ENCODE measurements at places on chromosomes 2 and 18. TPM values are rescaled to one million over a fixed set of nuclear protein-coding genes. Genes with fewer than 3 reads are reported as not detected.
A peak's percentile ranks its signal among the peaks of the same experiment; 100 is the strongest.

GRCh38 chr2:49982871-49983270, 828.6 kb upstream of the FSHR start:
- no peak for DNase-seq

GRCh38 chr2:30886080-30886479, 78.8 kb upstream of the CAPN13 start:
- no peak for DNase-seq

- no peak for DNase-seq
These were observed 487 bp downstream of the STARD6 start for GRCh38 chr18:54357082-54357659.

GRCh38 chr18:35041815-35042387, 688 bp downstream of the MAPRE2 start:
- DNase-seq = peak; percentile 46

GRCh38 chr2:227848146-227848545, 23.3 kb upstream of the DAW1 start:
- DNase-seq = no peak

DNA sequence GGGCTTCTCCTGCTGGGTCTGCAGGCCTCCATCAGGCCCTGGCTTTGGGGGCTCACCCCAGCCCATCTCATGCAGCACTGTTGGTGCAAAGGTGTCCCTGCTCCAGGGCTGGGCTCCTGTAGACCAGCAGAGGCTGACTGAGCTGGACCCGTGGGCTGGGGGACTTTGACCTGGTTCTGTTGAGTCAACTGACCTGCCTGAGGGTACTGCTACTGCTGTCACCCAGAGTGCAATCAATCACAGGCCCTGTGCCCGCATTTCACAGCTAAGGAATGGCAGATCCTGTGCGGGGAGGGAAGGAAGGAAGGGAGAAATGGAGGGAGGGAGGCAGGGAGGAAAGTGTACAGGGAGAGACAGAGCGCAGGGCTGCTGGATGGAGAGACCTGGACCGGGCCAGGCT, 136.8 kb downstream of the TPO start:
- no peak for DNase-seq

DNA sequence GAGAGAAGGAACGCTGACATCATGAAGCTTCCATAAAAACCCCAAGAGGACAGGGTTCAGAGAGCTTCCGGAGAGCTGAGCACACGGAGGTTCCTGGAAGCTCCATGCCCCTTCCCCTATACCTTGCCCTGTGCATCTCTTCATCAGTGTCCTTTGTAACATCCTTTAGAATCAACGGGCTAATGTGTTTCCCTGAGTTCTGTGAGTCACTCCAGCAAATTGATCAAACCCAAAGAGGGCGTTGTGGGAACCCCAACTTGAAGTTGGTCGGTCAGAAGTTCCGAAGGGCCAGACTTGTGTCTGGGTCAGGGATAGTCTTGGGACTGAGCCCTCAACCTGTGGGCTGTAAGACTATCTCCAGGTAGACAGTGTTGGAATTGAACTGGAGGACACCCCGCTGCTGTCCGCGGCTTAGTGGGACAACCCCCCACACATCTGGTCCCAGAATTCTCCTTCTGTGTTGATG, 25.9 kb upstream of the GPR55 start:
- no peak for DNase-seq

DNA sequence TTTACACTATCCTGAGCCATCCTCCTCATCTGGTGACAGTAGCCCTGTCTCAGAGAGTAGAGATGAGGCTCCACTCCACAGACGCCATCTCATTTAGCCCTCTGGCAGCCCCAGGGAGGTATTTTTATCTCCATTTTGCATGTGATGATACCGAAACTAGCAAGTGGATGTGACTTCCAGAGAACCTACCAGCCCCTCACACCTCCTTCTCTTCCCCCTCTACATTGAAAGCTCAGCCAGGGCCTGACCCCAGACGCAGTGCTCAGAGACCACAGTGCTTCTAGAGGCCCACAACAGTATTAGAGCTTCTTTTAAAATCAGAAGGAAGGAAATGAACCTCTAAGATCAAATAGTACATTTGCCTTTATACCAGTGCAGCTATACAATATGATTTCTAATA, 8.3 kb downstream of the GYPC start:
- DNase-seq = peak; percentile 75

GRCh38 chr2:196696423-196697079, 57.0 kb downstream of the CCDC150 start:
- no peak for DNase-seq

DNA sequence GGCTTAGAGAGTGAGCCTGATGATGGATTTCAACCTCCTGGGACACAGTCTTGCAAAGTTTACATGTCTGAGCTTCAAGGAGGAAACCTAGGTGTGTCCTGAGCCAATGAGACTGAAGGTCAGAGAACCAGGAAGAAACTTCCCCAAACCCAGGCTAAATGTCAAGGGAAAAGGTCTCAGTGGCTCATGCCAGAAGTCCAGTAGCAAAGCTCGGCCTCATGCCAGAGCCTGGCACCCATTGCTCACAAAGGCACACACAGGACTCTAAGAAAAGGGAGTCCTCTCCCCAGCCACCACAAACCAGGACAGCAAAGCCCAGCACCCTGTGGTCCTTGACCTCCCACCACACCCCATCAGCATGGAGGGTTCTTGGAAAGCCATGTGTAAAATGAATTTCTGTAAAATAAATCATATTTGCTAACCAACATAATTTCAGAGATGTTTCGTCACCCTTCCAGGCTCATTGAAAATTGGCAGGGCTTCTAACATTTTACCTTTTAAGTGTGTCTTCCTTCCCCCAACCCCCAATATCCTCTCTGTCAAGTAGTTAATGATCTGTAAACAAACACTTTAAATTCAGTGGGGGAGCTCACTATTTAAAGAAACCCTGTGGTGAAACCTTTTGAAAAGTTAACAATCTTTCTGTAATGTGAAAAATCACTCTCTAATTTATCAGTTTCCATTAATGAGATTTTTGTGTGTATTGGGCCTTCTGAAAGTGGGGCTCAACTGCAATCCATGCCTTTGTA, 77.1 kb downstream of the BCL11A start:
- no peak for DNase-seq

- peak; percentile 24 for DNase-seq
These were observed 1.5 kb downstream of the MALL start for GRCh38 chr2:110113961-110114591.

- no peak for DNase-seq
These were observed 213.7 kb downstream of the TSN start for GRCh38 chr2:121969166-121969565.

- DNase-seq = no peak
These were observed 208.9 kb downstream of the LPIN1 start for GRCh38 chr2:11955314-11955713.

GRCh38 chr18:53567929-53568574, 656.4 kb downstream of the MBD2 start:
- peak; percentile 1 for DNase-seq

DNA sequence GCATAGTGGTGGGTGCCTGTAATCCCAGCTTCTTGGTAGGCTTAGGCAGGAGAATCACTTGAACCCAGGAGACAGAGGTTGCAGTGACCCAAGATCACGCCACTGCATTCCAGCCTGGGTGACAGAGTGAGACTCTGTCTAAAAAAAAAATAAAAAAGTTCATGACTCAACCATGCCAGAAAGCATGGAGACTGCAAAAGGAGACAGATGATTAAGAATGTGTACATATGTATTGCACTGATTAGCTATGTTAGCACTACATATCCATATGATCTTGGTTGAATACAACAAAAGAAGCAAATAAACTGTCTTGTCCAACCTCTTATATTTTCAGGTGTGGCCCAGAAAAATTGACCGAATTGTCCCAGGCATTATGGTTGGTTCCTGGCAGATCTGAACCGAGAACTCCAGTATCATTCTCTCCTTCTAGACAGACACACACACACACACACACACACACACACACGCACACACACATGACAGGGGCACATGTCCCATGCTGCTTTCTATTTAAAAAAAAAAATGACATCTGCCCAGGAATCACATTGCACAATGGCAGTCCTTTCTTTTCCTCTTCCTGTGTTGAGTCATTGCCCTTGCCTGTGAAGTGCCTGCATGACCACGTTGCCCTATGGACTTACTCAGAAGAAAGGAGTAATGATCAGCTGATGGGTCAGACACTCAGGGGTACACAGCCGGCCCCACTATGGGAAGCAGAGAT, 65.6 kb downstream of the MYCN start:
- DNase-seq = no peak

DNA sequence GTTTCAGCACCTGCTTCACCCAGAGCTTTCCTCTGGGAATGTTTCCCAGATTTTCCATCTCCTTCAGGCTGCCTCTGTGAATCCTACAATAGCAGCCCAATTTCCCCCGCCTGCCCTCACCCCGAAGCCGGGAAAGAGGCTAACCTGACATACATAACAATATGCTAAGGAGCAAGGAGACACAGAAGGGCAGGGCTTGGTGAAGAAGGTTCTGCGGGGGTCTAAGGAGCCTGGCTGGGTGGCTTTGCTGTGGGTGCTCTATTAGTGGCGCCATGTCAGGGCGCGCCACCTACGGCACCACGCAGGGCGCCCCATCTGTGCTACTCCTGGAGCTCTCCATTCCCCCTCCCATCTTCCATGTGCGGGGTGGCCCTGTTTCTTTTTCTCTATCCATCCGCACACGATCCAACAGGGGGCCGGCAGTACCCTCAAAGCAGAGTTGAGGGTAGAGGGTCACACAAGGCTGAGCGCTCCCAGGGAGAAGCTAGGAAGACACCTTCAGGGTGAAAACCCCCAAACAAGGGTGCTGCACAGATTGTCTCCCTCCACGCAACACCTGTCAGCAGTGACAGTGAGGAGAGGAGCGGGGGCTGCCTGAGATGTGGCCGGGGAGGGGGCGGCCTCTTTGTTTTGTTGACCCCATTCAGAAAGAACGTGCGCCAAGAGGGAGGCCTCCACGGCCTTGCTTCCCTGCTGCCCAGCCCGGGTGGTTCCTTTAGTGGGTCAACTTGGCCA, 101.4 kb downstream of the PDCL3 start:
- no peak for DNase-seq

DNA sequence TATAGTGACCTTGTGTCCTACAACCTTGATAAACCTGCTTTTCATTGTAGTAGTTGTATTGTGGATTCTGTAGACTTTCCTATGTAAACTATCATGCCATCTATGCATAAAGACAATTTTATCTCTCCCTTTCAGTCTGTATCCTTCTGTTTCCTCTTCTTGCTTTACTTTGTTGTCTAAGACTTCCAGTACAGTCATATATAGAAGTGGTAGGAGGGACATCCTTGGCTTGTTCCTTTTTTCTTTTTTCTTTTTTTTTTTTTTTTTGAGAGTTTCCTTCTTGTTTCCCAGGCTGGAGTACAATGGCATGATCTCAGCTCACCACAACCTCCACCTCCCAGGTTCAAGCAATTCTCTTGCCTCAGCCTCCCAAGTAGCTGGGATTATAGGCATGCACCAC, 39.7 kb downstream of the UBE2F start:
- DNase-seq = no peak

DNA sequence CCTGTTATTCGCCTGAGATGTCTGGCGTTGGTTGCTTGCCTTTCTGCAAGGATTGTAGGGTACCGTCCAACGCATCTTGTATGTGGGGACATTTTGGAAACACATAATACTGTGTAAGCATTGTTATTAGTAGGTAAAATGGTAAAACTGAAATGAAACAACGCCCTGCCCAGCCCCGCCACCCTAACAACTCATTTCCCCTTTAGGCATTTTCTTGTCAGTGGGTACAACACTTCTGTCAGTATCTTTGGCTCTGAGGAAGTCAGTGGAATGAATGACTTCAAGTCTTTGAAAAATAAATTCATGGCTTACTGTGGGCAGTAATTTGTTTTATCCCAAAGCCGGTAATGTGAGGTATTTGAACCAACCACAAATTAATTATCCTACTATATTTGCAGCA, 86.0 kb downstream of the FMNL2 start:
- no peak for DNase-seq

- DNase-seq = no peak
These were observed 1074.4 kb upstream of the GYPC start for GRCh38 chr2:125581557-125581956.

DNA sequence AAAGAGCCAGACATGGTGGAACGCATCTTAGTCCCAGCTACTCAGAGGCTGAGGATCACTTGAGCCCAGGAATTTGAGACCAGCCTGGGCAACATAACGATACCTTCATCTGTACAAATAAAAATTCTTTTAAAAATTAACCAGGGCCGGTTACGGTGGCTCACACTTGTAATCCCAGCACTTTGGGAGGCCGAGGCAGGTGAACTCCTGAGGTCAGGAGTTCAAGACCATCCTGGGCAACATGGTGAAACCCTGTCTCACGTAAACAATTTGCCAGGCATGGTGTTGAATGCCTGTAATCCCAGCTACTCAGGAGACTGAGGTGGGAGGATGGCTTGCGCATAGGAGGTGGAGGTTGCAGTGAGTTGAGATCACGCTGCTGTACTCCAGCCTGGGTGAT, 25.8 kb upstream of the KCNG3 start:
- no peak for DNase-seq

The ABCG5 gene
- total RNA-seq = not detected

The TXNDC9 gene
- total RNA-seq = 23.0 TPM

The ZSWIM2 gene
- not detected for total RNA-seq

The CHRNA1 gene
- total RNA-seq = not detected

The NYAP2 gene
- total RNA-seq = not detected

The CDH2 gene
- not detected for total RNA-seq

The AQP12A gene
- total RNA-seq = not detected

The DCDC2C gene
- not detected for total RNA-seq

The ASXL3 gene
- total RNA-seq = not detected

The PCARE gene
- total RNA-seq = not detected

The MC2R gene
- total RNA-seq = not detected

The ATOH8 gene
- total RNA-seq = not detected

The RBFA gene
- total RNA-seq = 45.5 TPM
